Stimulated activated CD8-positive, alpha-beta memory T cell treated with anti-CD3 and anti-CD28 coated beads, Interleukin-4, amount 100 ng/mL, for 4 hours (primary cell): ENCODE measurements at places on chromosomes 16 and 17.

DNA sequence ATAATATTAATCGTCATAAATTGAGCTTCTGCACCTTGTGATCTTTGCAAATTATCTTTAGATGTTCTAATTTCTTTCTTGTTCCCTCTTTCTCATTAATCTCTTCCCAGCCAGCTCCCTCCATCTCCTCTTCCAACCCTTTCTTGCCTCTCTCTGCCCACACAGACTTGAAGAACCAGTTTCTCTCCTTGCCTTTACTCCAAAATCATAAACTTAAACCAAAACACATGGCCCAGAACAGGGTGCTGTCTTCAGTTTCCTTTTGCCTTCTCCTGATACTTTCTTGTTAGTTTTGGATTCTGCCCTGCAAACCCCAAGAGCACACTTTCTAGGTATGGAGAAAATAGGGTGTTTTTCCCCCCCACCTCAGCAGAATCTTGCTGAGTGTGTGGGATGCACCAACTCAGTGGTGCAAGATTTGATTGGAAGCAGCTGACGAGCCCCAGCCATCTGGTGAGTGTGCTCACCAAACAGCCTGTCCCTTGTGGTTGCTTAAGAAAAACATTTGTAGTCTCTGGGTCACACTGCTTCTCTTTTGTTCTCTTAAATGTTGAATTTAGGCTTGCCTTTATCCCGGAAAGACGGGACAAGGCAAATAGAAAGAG, 175.8 kb upstream of the MAF start:
- no peak for DNase-seq

DNA sequence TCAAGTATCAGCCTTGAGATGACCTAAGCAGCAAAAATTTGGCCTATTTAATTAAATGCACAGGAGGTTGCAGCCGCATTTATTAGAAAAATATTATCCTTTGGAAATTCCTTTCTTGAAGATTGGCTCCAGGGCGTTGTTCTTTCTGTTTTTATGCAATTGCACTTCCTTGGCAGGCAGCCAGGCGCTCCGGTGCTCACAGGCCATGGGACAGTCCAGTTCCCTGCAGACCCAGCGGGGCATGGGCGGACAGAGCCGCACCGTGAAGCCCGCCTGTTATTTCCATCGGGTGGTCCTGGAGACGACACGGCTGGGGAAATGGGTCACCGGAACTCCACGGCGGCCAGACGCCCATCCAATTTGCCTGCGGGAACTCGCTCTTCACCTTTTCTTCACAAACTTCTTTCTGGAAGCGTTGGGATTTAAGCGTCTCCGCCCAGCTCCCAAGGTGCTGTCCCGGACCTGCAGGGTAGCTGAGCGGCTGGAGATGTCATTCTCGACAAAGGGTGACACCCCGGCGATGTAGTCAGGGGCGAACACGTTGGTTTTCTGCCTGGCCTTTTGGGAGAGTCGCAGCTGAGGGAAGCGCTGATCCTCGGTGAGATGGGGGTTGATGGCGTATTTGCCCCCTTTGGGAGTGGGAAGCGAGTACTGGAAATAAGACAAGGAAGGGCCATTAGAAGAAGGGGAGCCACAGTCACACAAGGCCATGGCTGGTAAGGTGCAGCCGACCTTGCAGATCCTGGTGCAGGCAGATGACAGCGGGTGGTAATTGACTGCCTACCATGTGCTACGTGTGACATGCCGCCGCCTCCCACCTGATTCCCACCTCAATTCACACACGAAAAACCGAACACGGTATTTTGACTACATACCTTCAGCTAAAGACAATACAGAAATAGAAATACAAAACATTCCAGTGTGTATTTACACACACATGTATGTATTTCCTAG, 12.5 kb downstream of the NOB1 start:
- no peak for DNase-seq

- DNase-seq: no peak
Measured at GRCh38 chr16:31452631-31453106, 6.6 kb upstream of the ARMC5 start.

DNA sequence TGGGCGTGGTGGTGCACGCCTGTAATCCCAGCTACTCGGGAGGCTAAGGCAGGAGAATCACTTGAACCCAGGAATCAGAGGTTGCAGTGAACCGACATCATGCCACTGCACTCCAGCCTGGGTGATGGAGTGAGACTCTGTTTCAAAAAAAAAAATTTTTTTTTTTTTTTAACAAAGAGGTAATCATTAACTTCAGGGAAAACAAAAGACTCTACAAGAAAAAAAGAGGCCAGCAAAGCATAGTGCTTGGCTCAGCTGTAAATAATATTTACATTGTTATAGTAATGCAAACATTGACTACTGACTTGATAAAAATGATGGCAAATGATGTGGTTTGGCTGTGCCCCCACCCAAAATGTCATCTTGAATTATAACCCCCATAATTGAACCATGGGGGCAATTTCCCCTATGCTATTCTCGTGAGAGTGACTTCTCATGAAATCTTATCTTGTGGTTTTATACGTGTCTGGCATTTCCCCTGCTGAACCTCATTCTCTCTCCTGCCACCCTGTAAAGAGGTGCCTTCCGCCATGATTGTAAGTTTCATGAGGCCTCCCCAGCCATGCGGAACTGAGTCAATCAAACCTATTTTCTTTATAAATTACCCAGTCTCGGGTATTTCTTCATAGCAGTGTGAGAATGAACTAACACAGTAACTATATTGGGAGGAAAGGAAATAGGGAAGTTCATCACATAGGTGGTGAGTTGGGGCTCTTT, 12.7 kb upstream of the SSTR2 start:
- DNase-seq: no peak

DNA sequence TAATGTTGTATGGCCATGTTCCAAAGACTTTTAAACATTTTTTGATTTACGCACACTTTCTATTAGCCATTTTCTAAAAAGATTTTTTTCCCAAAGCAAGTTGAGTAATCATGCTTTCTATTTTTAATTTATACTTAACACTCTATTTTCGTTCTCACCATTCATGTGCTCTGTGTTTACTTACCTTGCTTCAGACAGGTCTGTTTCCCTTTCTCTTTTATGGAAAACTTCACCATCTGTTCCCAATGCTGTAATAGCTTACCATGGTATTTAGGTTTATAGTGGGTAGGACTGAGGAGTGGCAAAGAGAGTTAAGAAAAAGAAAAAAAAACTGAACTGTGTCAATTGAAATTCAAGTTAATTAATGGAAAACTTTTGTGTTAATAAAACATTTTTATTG, 37.5 kb upstream of the KCNJ16 start:
- no peak for DNase-seq

DNA sequence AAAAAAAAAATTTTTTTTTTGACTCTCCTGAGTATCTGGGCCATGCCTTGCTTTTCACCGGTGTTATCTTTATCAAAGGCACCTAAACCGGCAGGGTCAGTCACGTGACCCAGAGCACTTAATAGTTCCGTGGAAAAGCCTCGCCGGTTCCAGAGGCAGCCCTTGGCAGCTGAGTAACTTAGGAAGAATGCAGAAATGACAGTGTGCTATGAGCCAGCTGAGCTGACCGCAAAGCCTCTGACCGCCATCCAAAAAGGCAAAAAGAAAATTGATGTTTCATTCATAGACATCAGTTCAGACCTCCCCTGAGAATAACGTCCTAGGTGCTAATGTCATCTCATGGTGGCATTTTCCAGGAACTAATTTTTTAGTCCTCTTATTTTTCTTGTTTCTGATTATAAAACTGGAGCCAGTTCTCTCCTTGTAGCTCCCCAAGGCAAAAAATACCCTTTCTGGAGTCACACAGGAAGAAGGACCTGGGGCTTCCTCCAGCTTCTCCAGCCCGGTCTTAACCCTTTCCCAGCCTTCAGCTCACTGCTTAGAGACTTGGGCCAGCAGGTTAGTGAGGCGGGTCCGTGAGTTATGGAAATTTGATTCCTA, 122.6 kb downstream of the SOCS1 start:
- DNase-seq: no peak

- no peak for DNase-seq
Measured at GRCh38 chr16:73317321-73317857, 269.5 kb upstream of the ZFHX3 start.

GRCh38 chr16:28040039-28040438, 23.5 kb downstream of the GSG1L start:
- no peak for DNase-seq

DNA sequence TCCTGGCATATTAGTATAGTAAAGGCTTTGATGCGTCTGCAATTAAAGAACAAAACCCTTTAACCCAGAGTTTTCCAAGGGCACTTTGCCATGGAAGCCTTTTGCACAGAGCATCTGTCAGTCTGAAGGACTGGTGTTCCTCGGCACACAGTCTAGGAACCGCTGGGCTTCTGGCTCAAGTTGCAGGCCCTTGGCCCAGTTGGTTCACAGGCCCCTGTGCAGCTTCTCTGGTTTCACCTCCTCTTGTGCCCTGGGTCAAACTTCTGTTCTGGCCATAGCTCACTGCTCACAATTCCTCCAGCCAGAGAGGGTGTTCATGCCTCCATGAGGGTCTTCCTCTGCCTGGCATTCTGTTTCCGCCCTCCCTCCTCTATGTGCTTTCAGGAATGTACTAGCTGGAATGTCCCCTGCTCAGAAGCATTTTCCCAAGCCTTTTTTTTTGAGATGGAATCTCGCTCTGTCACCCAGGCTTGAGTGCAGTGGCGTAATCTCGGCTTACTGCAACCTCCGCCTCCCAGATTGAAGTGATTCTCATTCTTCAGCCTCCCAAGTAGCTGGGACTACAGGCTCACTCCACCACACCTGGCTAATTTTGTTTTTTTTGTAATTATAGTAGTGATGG, 34.5 kb upstream of the TEX2 start:
- DNase-seq: no peak
